ENCODE measurements at places on chromosomes 3 and 15.

- peak overlapping the region; percentile 65 for H3K27ac ChIP-seq
- H3K4me3 ChIP-seq, result peak overlapping the region; percentile 70
- peaks cover 37% of the 10 kb centered on the region for H3K4me1 ChIP-seq
- H3K36me3 ChIP-seq, result peaks cover 18% of the 10 kb centered on the region
- DNase-seq, result peak; percentile 36
Observed at GRCh38 chr3:49421890-49422378, 339 bp downstream of the AMT start.

DNA sequence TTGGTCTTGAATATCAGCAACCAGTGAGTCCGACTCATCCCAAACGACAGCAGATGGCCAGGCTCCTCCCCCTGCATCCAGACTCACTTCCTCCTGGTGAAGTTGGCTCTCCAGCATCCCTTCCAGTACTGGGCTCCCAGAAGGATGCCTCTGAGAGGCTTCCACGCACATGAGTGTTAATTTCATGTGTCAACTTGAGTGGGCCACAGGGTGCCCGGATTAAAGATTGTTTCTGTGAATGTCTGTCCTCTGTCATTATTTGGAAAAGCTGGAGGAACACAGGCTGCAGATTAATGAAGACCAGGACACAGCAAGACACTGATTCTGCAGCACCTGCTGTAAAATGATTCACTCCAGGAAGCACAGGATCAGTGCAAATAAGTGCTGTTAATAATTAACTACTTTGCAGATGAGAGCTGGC is 99.8 kb downstream of the ATP10A start:
- no peaks in the 10 kb centered on the region for H3K27me3 ChIP-seq
- no peak overlapping the region for H3K27ac ChIP-seq
- no peak overlapping the region for H3K4me3 ChIP-seq
- no peaks in the 10 kb centered on the region for H3K36me3 ChIP-seq

DNA sequence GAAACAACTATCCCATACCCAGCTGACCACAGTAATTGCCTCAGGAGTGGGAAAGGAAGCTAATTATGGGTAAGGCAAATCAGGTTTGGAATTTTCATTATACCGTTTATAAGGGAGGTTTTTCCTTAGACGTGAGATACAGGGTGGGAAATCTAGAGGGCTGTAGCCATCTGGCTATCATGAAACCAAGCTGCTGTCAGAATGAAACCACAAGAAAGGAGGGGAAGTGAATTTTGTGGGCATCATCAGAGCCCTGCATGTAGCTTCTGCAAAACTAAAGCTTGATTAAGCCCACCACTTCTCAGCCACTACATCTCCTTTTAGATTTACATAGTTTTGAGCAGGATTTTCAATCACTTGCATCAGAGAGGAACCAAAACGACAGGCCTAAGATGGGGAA is 893.5 kb downstream of the TUSC7 start:
- no peak overlapping the region for H3K4me3 ChIP-seq
- no peaks in the 10 kb centered on the region for H3K4me1 ChIP-seq
- no peak overlapping the region for H3K27ac ChIP-seq
- H3K36me3 ChIP-seq, result no peaks in the 10 kb centered on the region
- DNase-seq, result no peak

GRCh38 chr3:176937994-176938393 is 259.3 kb downstream of the TBL1XR1 start:
- H3K4me1 ChIP-seq, result no peaks in the 10 kb centered on the region
- no peak overlapping the region for H3K27ac ChIP-seq
- H3K36me3 ChIP-seq, result no peaks in the 10 kb centered on the region
- no peaks in the 10 kb centered on the region for H3K27me3 ChIP-seq

- no peak overlapping the region for H3K4me3 ChIP-seq
- no peak for DNase-seq
- no peak overlapping the region for H3K27ac ChIP-seq
- H3K27me3 ChIP-seq, result no peaks in the 10 kb centered on the region
- H3K4me1 ChIP-seq, result no peaks in the 10 kb centered on the region
- H3K36me3 ChIP-seq, result no peaks in the 10 kb centered on the region
Observed at GRCh38 chr15:68374168-68374745, 57.7 kb downstream of the ITGA11 start.

DNA sequence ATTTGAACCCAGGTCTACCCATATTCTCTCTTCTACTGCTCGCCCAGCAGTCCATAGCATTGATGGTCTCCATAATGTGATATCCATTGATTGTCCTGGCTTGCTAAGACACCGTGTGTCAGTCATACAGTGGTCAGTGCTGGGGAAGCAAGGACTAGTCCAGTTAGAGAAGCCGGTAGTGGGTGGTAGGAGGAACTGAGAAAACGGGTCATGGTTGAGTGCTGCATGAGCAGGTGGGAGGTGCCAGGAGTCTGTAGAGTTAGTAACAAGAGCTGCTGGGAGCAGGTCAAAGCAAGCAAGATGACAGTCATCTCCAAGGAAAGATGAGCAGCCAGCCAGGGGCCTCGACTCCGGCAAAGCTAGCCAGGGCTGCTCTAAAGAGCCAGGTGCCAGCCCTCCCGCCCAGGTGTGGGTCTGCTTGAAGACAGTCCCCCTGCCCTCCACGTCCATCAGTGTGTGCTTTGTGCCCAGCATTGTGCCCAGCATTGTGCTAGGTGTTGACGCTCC is 29.5 kb upstream of the USP3 start:
- H3K27me3 ChIP-seq, result no peaks in the 10 kb centered on the region
- DNase-seq, result no peak
- H3K4me1 ChIP-seq, result peaks cover 3% of the 10 kb centered on the region
- H3K36me3 ChIP-seq, result no peaks in the 10 kb centered on the region
- no peak overlapping the region for H3K27ac ChIP-seq

- H3K4me1 ChIP-seq, result no peaks in the 10 kb centered on the region
- DNase-seq, result no peak
- no peaks in the 10 kb centered on the region for H3K27me3 ChIP-seq
- no peak overlapping the region for H3K4me3 ChIP-seq
Observed at GRCh38 chr3:15711281-15711680, 86.5 kb downstream of the ANKRD28 start.

- no peaks in the 10 kb centered on the region for H3K27me3 ChIP-seq
- H3K27ac ChIP-seq, result no peak overlapping the region
- H3K4me1 ChIP-seq, result peaks cover 6% of the 10 kb centered on the region
- peaks cover 2% of the 10 kb centered on the region for H3K36me3 ChIP-seq
- DNase-seq, result peak; percentile 81
Observed at GRCh38 chr3:42831321-42831713, 22.1 kb downstream of the ACKR2 start.

GRCh38 chr15:31169558-31169957 is 68.0 kb upstream of the TRPM1 start:
- no peaks in the 10 kb centered on the region for H3K36me3 ChIP-seq
- no peaks in the 10 kb centered on the region for H3K27me3 ChIP-seq
- H3K27ac ChIP-seq, result no peak overlapping the region
- no peaks in the 10 kb centered on the region for H3K4me1 ChIP-seq
- H3K4me3 ChIP-seq, result no peak overlapping the region
- no peak for DNase-seq
